ENCODE measurements at places on chromosomes 3 and 15.

- DNase-seq, result no peak
Observed at GRCh38 chr3:34035775-34036174, 237.3 kb downstream of the PDCD6IP start.

DNA sequence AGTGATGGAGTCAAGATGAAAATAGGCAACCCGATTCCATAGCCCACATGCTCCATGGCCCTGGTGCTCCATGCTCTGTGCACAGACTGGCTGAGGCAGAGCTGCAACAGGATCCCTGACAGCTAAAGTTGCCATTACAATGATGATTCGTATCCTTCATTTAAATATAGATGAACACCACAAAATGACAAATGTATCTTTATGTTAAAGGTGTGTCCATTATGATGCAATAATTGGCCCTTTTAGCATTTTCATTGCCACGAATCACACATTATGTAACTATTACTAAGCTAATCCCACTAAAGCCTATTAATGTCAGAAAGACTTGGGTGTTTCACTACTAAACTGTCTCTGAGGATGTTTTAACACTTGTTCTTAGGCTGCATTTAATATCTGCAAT lies 270.2 kb upstream of the THBS1 start:
- DNase-seq, result no peak

GRCh38 chr3:32076566-32076965 lies 29.9 kb upstream of the GPD1L start:
- DNase-seq, result no peak

- DNase-seq, result no peak
Observed at GRCh38 chr15:59124261-59124660, 19.3 kb downstream of the CCNB2 start.

DNA sequence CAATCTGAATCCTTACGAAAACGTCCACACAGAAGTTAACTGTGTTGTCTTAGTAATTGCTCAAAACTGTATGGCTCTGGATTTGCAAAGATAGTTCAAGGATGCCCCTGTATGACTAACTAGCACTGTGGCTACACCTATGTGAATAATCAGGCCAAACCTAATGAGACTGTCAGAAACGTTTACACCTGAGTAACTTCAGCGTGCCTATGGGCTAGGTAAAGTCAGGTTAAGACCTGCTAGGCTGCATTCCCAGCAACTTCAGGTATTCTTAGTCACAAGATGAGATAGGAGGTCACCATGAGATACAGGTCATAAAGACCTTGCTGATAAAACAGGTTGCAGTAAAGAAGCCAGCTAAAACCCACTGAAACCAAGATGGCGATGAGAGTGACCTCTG lies 87.8 kb upstream of the PLXND1 start:
- no peak for DNase-seq

DNA sequence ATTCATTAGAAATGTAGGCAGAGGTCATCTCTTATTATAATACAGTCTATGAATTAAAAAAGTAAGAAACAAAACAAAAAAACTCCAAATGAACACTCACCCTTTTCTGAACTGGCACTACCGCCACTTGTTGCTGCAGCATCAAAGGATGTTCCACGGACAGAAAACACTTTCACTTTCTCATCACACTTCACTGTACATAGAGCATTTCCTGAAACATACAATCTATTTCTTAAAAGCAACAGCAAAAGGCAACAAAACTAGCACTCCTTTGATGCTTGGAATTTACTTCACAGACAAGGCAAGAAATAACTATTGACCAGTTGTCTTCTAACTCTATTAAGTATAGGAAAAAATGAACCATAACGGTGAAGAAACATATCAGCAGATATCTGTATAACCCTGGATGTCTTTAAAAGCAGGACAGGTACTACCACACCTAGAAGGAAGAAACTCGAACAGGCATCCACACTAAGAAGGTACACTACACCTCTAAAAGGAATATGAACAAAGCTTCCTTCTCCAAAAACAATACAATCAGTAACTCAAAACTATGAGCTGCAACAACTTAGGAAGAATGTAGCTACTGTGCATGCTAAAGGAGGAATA lies 24.9 kb downstream of the ETFA start:
- DNase-seq, result peak; percentile 51

DNA sequence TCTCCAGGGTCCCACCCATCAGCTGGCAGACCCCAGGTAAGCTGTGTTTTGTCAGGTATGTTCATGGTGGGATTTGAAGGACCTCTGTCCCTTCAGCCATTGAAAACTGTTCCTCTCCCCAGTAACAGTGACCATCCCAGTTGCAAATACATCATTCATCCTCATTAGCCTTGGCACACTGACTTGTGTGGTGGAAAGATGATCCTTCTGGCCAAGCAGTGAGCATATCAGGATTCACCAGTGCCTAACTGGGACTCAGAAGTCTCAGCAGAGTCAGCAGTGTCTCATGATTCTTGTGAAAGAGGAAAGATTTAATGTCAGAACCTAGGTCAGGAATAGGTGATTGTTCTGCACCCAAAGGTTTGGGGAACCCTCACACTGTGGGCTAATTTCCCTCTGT lies 90.2 kb downstream of the DNAJB8 start:
- no peak for DNase-seq

- no peak for DNase-seq
Observed at GRCh38 chr3:188150982-188151381, 3.0 kb upstream of the LPP start.

DNA sequence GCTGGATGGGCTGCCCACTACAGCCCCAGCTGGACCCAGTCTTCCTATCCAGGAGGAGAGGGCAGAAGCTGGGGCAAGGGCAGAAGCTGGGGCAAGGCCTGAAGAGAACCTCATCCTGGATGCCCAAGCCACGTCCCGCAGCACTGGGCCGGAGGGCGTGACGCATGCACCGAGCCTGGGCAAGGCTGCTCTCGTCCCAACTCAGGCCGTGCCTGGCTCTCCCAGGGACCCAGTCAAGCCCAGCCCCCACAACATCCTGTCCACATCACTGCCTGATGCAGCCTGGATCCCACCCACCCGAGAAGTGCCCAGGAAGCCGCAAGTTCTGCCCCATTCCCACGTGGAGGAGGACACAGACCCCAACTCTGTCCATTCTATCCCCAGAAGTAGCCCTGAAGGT lies 22.3 kb downstream of the FBLN2 start:
- DNase-seq, result no peak

- no peak for DNase-seq
Observed at GRCh38 chr15:77817434-77817833, 184.7 kb upstream of the LINGO1 start.

- DNase-seq, result peak; percentile 76
Observed at GRCh38 chr3:190566043-190566933, 52.4 kb downstream of the IL1RAP start.

DNA sequence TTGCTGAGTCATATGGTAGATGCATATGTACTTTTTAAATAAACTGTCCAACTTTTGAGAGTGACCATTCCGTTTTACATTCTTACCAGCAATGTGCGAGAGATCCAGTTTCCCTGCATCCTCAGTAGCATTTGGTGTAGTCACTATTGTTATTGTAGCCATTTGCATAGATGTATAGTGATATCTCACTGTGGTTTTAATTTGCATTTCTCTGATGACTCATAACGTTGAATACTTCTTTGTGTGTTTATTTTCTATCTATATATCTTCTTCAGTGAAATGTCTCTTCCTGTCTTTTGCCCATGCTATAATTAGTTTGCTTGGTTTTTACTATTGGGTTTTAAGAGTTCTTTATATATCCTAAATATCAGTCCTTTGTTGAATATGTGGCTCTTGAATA lies 255.7 kb upstream of the GRM7 start:
- DNase-seq, result no peak

GRCh38 chr3:152051501-152052404 lies 178.3 kb downstream of the SUCNR1 start:
- DNase-seq, result no peak

- DNase-seq, result peak; percentile 50
Observed at GRCh38 chr3:32288819-32289218, 50.3 kb downstream of the CMTM8 start.

DNA sequence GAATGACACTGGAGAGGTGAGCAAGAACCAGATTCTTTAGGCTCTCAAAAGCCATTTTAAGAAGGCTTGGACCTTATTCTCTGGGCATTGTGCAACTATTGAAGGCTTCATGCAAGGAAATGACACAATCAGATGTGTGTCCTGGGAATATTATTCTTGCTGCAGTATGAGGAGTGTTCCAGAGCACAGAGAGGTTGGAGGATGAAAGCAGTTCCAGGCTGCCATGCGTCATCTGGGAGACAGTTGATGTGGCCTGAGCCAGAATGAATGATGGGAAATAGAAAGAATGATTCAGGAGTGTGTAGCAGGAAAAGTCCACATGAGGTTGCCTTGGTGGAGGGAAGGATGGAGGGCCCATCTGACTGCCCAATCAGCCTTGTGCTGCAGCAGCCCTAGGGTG lies 123.1 kb downstream of the CHCHD6 start:
- no peak for DNase-seq

DNA sequence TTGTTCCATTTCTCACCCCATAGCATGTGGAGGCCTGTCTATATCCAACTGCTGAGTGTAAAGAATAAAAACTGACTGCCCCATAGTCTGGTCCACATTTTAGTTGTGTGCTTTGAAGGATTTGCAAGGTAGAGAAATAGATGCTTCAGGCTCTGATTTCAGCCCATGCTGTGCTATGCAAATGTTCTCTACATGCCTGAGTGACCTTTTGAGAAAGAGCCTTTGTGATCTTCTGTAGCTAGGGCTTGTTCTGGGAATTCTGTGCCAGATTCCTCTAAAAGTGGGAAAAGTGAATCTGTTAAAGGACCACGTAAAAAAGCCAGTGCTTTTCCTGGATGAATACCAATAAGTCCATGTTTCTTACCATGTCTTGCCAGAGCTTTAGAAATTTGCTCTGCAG lies 5.2 kb downstream of the KCTD6 start:
- no peak for DNase-seq

- DNase-seq, result no peak
Observed at GRCh38 chr15:55710286-55710685, 32.7 kb downstream of the PRTG start.

DNA sequence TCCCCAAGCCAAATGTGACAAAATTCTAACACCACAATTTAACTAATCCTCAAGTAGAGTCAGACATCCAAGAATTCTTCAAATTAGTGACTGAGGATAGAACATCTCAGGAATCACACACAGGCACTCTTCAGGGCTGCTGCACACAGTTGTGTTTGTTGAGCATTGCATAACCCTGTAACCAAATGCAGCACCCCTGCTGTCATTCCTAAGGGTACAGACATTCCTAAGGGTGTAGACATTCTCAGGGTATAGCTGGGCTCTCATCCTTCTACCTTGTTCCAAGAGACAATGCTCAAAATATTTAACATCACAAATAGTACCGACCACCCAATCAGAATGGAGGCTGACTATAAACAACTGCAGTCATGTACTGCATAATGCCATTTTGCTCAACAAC lies 107.1 kb upstream of the UBE2E2 start:
- DNase-seq, result no peak

DNA sequence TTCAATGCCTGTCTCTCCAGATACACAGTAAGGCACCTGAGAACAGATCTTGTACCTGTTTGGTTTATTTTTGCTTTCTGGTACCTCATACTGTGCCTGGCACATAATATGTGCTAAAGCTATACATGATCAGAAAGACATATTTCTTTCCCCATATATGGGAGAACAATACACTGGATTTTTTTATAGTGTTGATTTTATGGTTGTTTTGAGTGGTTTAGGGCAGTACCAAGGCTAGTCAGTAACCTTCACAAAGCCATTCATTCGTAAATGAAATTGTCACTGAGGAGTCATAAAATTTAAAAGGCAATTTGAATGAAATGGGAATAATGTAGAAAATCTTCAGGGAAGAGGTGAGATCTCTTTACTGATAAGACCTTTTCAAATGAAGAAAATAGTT lies 810.2 kb downstream of the TUSC7 start:
- DNase-seq, result no peak

GRCh38 chr15:34606545-34606944 lies 23.1 kb upstream of the GOLGA8B start:
- no peak for DNase-seq

- no peak for DNase-seq
Observed at GRCh38 chr3:113812854-113813253, 25.7 kb upstream of the GRAMD1C start.

DNA sequence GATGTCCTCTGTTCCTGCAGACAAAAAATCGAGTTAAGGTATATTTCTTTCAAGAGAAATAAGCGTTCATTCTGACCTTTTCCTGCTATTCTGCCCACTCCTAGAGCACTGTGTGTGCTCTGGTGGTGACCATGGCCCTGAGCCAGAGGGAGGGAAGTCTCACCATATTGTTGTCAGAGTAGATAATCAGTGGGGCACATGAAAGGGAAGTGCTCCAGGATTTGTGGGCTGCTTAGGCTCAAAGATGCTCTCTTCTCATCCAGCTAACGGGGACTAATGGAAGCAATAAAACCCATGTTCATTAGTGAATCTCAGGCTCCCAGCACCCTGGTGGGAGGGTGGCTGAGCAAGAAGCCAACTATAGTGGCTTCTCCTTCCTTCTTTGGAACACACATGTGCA lies 70.7 kb upstream of the EOMES start:
- no peak for DNase-seq

- no peak for DNase-seq
Observed at GRCh38 chr3:134978658-134979057, 183.6 kb downstream of the EPHB1 start.

DNA sequence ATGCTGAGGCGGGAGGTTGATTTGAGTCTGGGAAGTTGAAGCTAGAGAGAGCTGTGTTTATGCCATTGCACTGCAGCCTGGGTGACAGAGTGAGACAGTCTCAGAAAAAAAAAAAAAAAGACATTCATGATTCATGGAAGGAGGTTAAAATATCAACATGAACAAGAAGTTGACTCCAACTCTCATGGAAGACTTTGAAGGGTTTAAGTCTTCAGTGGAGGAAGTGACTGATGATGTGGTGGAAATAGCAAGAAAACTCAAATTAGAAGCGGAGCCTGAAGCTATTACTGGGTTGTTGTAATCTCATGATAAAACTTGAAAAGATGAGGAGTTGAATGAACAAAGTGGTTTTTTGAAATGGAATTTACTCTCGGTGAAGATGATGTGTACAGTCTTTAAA lies 491.8 kb downstream of the SQOR start:
- no peak for DNase-seq

GRCh38 chr15:31472636-31473384 lies 146.2 kb downstream of the KLF13 start:
- DNase-seq, result peak; percentile 84

GRCh38 chr3:115361806-115362205 lies 214.7 kb upstream of the ZBTB20 start:
- no peak for DNase-seq

GRCh38 chr3:146390957-146391356 lies 78.4 kb downstream of the PLSCR2 start:
- no peak for DNase-seq

GRCh38 chr3:52231502-52232278 lies 6.2 kb upstream of the TLR9 start:
- peak; percentile 80 for DNase-seq

Data from DND-41 (cell line).